Suppressor macrophage treated with lipopolysaccharide for 1 hour (primary cell): ENCODE measurements at places on chromosomes 2 and 18.

GRCh38 chr2:15954761-15955160 is 14.4 kb downstream of the MYCN start:
- DNase-seq = no peak

GRCh38 chr2:11835403-11835802 is 89.0 kb downstream of the LPIN1 start:
- DNase-seq = no peak

GRCh38 chr2:134246154-134246874 is 7.6 kb upstream of the MGAT5 start:
- no peak for DNase-seq

- peak; percentile 51 for DNase-seq
Observed at GRCh38 chr2:20781656-20782265, 41.1 kb downstream of the LDAH start.

GRCh38 chr18:51437280-51438271 is 240.1 kb upstream of the MEX3C start:
- no peak for DNase-seq

DNA sequence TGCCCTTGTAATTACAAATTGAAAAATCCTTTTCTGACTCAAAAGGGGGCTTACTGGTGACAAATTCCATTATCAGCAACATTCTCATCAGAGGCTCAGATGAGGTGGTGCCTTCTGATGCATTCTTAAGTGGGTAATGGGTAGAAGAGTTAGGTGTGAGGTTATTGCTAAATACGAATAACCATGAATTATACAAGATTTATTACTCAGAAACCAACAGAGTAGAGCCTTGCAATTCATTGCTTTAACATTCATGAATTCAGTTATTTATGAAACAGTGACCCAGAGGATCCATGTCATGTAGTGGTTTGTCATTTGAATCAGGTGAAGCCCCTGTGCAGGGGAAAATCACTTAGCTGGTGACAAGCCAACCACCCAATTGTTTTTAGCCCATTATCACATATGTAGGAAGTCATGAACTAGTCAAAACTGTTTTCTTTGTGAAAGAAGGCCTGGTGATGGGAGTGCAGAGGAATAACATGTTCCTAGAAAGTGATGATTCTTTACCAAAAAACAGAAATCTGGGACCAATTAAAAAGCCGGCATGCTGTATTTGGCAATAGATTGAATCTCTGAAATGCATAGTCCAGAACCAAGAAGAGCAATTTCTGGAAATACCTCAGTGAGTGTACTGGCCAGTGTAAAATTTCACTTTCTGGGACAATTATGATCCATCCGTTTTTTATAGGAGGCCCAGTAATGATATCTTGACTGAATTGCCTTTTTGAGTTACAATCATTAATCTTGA is 70.2 kb downstream of the CRIM1 start:
- DNase-seq = no peak

- peak; percentile 87 for DNase-seq
Observed at GRCh38 chr2:172931918-172932520, 143.6 kb upstream of the MAP3K20 start.

GRCh38 chr2:74314107-74314506 is 29.1 kb downstream of the SLC4A5 start:
- DNase-seq = no peak

DNA sequence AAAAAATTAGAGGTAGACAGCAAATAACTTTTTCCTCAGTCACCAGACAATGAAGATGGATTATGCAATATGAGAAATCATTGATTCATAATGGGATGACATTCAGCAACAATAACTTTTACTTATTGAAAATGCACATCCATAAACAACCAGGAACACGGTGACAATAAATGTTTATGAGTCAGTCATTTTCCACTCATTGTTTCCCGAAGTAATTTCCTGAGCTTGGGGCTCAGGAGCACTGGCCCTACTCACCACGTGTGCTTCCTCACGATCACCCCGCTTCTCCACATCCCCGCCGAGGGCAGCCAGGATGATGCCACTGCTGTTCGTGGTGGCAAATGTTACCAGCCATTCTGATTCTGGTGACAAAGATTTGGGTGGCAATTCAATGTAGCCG is 156.3 kb downstream of the LAMA1 start:
- DNase-seq = no peak

- DNase-seq = no peak
Observed at GRCh38 chr2:176109946-176110345, 2.9 kb downstream of the HOXD11 start.

DNA sequence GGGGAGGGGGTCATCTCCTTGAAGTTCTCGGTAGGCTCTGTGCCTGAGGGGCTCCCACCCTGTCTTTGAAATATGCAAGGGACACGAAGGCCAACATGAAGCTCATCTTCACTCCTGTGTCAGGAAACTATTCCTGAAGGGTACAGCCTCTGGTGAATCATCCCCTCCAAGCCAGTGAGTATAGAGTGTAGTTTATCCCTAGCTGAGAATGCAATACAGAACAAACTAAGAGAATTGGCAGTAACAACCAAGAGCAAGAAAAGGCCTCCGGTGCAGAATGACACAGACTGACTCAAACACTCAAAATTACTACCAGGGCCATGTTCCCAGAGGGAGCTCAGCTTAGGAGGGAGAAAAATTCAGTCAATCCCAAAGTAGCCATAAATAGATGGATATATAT is 413.3 kb downstream of the BCL11A start:
- no peak for DNase-seq

DNA sequence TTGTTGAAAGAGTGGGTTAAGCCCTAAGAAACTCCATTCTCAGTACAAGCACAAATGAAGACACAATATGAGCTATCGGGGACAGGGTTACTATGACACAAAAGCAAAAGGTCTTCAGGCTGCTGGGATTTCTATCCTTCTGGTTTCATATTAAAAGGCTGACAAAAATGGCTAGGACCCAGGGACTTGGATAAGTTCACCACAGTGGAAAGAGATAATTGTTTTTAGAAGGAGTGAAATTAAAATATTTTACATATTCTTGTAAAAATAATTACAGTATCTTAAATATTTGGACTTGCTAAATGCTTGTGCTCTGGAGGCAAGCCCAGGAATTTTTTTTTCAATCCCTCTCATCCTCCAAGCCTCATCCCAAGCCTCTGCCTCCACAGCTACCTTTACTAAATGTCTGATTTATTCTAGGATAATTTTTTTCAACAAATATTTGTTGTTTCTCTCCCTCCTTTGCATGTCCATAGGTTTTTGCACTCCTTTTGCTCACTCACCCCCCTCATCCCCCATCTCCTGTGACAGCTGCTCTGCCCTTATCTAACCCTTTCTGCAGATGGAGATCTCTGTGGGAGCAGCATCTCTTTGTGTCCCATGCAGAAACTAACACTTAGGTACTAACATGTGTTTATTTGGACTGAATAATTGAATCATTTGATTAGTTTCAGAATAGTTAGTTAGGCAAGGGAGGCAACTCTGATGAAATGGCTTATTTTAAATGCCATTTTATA is 47.8 kb upstream of the NABP1 start:
- no peak for DNase-seq

DNA sequence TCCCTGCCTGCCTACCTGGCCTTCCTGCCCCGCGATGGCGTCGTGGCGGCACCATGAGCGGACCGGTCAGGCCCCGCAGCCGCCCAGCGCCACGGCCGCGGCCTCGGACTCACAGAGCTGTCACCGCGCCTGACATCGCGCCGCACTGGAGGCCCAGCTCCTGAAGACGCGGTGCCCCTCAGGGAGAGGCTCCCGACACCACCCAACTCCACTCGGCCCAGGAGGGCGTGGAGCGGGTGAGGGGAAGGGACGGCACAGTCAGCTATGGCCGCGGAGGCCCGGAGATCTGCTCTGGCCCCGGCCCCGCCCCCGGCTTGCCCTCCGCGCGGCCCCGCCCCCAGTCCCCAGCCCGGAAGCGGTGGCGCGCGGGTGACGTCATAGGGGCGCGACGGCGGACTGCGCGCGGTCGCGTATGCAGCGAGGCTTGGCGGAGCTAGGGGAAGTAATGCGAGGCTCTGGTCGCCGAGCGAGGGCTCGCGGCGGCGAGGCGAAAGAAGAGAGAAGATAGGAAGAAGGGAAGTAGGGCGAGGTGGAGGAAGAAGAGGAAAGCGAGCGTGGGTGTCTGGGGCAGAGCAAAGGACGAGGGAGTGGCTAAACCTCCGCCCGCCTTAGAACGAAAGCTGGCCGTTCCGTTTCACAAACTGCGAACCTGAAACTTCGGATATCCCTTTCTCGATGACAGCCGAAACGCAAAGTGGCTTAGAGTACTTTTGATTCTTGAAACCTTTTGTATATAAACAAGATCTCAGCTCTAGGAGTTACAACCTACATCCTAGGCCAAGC is at the start of gene SLC35F5:
Gene SLC35F5 (minus strand): TSS at position 288 of the 783 bp plus-strand sequence. CDS start 233 bp downstream, at position 55.
- DNase-seq = peak; percentile 99

- peak; percentile 92 for DNase-seq
Observed at GRCh38 chr2:217652761-217653639, 349.8 kb downstream of the TNS1 start.

DNA sequence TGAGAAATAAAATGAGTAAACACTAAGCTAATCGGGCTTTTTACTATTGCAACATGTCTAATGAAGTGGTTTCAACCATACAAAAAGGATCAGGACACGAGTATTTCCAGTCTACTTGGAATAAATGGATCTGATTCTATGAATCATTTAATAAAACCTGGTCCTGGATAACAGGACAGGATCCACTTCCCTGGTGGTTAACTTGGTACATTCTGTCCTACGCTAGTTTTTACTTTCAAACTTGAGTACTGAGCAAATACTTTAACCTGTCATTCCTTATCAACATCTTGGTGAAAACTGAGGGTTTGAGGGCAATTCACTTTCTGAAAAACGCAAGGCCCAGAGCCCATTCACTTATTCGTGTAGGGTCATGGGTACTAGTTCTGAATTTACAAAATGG is 33.5 kb downstream of the CHST10 start:
- no peak for DNase-seq

DNA sequence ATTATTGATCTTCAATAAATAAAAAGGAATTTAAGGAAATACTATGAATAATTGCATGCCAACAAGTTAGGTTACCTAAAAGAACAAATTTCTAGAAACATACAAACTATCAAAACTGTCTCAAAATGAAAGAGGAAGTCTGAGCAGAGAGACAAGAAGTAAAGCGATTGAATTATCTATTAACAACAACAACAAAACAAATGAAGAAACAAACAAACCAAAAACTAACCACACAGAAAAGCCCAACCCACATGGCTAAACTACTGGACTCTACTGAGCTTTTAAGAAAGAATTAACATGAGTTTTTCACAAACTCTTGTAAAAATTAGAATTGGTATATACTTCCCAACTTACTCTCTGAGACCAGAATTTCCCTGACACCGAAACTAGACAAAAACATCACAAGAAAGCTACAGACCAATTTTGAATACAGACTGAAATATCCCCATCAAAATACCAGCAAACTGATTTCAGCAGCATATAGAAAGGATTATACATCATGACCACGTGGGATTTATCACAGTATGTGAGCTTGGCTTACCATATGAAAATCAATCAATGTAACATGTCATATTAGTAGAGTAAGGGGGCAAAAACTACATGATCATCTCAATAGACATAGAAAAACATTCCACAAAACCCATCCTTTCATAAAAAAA is 16.6 kb upstream of the GALNT1 start:
- DNase-seq = no peak

DNA sequence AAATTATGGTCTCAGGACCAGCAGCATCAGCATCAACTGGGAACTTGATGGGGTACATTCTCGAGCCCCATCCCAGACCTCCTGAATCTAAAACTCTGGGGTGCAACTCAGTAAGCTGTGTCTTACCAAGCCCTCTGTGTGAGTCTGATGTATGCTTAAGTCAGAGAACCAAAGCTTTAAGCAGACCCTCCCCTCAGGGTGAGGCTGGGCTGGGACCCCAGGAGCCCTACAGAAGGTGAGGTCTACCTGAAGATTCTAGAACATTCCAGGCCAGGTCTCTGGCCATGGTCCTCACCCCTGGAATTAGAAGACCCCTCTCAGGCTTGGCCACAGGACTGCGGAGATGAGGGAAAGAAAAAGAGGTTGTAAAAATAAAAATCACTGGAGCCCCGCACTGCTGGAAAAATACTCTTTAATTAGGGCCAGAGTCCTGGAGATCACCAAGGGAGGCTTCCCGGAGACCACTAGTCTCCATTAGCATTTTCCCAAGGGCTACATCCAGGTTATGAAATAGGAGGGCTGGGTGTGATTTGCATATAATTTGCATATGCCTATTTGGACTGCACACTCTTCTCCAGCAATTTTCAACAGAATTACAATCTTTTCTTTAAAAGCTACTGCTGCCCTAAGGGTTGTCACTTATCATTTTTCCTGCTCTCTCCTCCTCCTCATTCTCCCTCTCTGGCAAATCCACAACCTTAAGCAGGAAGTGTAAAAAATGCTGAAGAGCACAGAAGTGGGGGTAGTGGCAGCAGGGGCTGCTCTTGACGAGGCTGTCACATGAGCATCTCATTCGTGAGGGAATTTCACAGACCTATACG is 100.2 kb downstream of the ZBTB7C start:
- DNase-seq = no peak

- no peak for DNase-seq
Observed at GRCh38 chr18:49613141-49613640, 51.3 kb downstream of the LIPG start.

DNA sequence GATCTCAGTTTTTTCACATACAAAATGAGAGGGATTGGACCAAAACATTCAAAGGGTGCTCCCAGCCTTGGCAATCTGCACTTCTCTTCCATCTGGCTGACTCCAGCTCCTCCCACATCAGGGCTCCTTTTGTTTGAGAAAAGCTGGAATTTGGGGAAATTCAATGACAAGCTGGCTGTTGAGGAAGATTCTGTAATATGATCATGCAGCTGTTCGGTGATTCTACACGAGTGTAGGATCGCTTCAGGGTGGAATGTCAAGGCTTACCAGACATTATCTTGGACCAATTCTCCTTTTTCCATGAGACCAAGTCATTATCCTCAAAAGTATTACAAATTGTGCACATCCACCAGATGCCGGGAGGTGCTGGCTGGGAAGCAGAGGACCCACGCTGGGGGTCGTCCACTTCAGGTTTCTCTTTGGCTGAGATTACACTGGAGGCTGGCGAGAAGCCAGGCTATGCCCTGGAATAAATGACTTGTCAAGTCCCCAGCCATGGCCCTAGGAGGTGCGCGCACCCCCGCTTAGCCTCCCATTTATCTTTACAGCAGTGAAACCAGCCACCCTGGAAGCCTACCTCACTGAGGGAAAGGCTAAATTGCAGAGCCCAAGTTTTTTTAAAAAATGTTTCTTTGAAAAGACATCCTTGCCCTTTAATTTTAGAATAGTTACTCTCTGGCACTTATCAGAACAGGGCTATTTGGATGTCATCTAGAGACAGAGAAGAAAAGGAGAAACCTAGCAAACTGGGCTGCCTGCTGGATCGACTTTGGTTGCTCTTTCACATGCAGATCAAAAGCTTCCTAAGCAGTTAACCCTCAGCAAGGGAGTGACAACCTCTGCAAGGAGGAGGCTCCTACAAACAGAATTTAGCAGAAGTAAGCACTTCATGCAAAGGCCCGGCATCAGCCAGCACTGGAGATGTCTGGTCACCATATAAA is 42.5 kb upstream of the LCLAT1 start:
- no peak for DNase-seq

DNA sequence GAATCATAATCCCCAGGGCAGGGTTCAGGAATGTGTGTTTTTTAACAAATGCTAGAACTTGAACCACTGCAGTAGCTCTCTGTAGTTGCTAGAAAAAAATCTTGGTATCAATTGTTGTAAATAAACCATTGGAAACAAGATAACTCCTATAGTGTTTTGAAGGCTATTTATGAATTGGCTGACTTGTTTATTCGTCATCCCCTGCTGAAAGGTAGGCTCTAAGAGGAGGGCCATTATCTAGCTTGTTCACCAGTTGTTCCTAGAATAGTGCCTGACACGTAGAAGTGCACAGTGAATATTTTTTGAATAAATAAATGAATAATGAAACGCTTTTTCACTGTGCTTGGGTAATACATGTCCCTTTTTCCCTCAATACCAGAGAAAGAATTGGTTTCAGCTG is 211.4 kb downstream of the BABAM2 start:
- DNase-seq = no peak
